ENCODE measurements at places on chromosomes 16 and 17.

- DNase-seq = no peak
Observed at GRCh38 chr16:88295671-88296436, 86.9 kb upstream of the ZNF469 start.

DNA sequence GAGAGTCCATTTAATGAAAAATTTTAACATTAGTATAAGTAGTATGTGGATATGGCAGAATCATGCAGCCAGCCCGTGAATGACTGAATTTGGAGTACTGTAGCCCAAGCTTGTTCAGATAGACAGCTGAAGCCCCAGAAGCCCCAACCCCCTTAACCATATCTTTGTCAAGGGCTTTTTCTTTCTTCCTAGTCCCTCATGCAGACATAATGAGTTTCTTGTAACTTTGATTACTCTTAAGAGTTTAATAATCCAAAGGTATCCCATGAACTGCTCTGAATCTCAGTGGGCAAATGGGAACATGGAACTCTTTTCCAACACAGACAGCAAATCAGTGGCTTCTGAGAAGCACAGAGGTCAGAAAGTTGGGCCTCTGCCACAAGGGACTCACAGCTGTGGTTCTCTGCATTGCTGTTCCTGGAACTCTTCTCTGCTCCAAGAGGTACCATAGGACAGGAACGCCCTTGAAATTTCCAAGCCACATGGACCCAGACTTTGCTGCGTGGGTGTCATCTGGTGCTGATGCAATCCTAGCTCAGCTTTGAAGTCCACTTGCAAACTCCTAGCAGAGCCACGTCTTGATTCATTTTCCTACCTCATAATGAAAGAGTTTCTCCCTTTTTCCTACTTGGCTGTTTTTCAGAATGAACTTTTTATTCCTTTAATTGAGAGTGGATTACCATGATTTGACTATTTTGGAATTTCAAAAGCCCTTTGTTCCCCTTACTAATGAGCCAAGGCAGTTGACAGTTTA lies 18.1 kb downstream of the LYRM1 start:
- peak; percentile 89 for DNase-seq

DNA sequence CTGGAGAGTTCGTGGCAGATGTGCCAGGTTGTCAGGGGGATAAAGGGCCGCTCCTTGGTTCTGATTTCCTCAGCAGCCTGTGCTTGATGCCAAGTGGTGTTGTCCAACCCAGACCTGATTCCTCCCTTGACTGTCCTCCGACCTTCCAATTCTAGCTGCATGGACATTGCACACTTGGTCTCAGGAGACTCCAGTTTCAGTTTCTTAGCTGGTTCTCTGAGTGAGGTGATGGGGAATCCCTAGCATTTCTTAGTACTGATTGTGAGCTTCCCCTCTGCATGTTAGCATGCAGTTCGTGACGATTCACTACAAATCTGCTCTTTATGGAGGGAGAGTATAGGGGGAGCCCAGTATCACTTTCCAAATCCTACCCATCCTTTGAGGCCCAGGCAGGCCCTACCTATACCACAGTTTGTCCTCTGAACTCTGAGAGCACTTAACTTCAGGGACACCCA lies 12.4 kb upstream of the CCR7 start:
- DNase-seq = no peak

- peak; percentile 55 for DNase-seq
Observed at GRCh38 chr16:69443927-69444631, 19.7 kb downstream of the CYB5B start.
